ENCODE measurements at places on chromosomes 7 and 10. TPM values are rescaled to one million over a fixed set of nuclear protein-coding genes. Genes with fewer than 3 reads are reported as not detected.

GRCh38 chr10:119616882-119617570 lies 20.3 kb upstream of the TIAL1 start:
- H3K36me3 ChIP-seq, result no peaks in the 10 kb centered on the region
- H3K4me1 ChIP-seq, result peaks cover 14% of the 10 kb centered on the region
- no peaks in the 10 kb centered on the region for H3K27me3 ChIP-seq
- H3K27ac ChIP-seq, result no peak overlapping the region

DNA sequence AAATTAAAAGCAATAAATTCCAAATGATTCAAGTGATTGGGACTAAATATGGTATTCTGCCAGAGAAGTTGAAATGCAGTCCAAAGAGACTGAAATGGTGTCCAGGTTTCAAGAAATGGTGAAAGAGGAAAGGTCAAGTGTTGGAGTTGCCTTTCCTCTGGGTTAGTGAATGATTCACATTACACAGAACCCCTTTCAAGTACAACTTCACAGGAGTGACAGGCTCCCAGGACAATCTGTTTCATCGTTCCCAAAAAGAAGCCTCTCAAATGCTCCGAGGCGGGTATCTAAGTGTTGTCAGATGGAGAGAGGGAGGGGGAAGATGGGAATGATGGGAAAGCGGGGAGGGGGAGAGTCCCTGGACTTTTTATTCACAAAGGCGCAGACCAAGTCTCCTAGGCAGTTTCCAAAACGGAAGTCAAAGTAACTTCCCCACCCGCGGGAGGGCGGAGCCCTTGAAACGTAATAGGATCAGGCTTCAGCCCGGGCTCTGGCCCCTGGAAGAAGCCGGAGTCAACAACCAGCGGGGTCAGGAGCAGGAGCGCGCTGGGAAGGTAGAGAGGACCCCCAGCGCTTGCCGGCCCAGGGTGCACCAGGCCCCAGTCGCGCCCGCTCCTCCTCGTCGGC lies 754 bp downstream of the SLC25A13 start:
- H3K36me3 ChIP-seq, result no peaks in the 10 kb centered on the region
- H3K4me3 ChIP-seq, result peak overlapping the region; percentile 82
- H3K27me3 ChIP-seq, result peaks cover 4% of the 10 kb centered on the region
- H3K4me1 ChIP-seq, result peaks cover 46% of the 10 kb centered on the region
- peak; percentile 81 for DNase-seq
- peak overlapping the region; percentile 90 for H3K27ac ChIP-seq

DNA sequence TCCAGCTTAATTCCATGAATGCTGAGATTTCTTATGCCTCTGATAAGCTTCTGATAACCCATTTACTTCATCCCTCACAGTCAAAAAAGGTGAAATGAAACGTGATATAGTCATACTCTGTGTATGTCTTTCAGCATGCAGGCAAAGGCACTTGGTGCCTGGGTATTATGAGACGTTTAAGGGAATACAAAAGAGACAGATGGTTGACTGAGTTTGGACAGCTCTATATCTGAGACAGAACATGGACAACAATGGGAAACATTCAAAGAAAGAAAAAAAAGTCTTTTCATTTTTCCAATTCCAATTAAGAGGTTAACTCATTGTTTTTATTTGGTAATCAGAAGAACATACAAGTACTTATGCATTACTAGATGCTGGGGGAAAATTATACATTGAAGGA lies 96.2 kb downstream of the PPP1R17 start:
- no peak overlapping the region for H3K27ac ChIP-seq
- H3K4me1 ChIP-seq, result no peaks in the 10 kb centered on the region
- no peak for DNase-seq

Gene GLI3
- total RNA-seq, result 46.2 TPM
